Trophoblast cell (in vitro differentiated cells and primary cell): ENCODE measurements at places on chromosomes 12 and 14.

GRCh38 chr12:124097701-124098100 lies 124.7 kb downstream of the ZNF664 start:
- DNase-seq, result no peak

DNA sequence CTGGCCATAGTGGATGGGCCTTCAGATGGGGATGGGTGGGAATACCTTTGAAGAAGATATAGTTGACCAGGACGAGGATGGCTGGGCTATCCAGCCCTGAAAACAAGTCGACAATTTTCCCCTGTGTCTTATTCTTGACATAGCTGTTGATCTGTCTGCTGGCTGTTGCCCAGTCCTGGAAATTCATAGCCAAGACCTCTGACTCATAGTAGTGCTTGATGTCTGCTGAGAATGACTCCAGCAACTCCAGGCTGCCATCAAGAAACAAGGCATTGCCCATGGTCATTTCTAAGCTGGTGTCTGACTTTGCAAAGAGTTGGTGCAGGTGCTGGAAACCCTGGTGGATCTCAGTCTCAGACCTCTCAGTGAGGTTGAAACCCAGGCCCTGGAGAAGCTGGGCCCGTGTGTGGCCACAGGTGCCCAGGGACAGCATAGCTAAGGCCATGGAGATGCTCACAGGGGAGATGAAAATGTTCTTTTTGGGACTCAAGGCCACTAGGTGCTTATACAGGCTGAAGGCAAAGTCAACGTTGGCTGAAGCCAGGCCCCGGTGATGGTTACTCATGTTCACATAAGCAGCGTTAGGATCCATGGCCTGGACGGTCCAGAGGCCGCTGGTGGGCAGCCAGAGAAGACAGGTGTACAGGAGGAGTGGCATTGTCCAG lies 9.0 kb downstream of the SERPINA6 start:
- no peak for DNase-seq

- DNase-seq, result no peak
Observed at GRCh38 chr12:132413931-132414588, 75.9 kb upstream of the FBRSL1 start.

DNA sequence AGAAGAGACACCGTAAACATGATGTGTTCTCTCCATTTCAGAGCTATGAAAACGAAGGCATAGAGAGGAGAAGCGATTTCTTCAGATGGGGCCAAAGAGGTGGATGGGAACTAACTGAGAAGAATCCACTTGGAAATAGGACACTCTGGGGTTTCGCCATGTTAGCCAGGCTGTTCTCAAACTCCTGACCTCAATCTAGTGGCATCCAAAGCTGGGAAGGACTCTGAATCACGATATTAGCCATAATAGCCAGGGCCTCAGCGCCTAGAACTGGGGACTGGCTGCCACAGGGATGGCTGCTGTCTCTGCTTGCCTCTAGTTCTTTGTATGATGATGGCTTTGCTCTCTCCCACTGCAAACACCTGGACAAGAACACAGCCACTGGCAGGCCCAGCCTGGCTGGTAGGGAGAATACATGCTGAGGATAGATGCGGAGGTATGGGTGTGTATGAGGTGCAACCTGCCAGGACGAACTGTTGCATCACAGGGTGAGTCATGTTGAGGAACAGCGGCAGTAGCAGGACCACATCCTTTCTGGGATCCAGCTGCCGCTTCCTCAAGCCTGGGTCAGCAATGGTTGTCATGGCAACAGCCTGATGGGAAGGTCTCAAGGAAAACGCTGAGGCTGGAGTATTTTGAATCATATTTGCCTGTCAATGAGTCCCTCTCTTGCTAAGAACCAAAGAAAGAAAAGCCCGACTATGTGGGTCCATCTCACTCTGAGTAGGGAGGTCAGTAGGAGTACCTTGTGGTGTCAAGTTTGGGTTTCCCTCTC lies 31.1 kb downstream of the CCDC177 start:
- peak; percentile 91 for DNase-seq

- peak; percentile 12 for DNase-seq
Observed at GRCh38 chr12:65649126-65649525, 175.2 kb upstream of the HMGA2 start.

GRCh38 chr14:105173901-105174894 lies 5.6 kb upstream of the JAG2 start:
- no peak for DNase-seq

GRCh38 chr14:42556551-42556950 lies 949.9 kb downstream of the LRFN5 start:
- no peak for DNase-seq

GRCh38 chr12:38761111-38761510 lies 144.3 kb downstream of the CPNE8 start:
- no peak for DNase-seq

- DNase-seq, result peak; percentile 99
Observed at GRCh38 chr14:105480807-105481801, 5.6 kb upstream of the CRIP1 start.

GRCh38 chr12:54415221-54415929 lies 3.7 kb downstream of the ITGA5 start:
- peak; percentile 82 for DNase-seq

- DNase-seq, result no peak
Observed at GRCh38 chr14:56494167-56494566, 85.4 kb upstream of the TMEM260 start.

DNA sequence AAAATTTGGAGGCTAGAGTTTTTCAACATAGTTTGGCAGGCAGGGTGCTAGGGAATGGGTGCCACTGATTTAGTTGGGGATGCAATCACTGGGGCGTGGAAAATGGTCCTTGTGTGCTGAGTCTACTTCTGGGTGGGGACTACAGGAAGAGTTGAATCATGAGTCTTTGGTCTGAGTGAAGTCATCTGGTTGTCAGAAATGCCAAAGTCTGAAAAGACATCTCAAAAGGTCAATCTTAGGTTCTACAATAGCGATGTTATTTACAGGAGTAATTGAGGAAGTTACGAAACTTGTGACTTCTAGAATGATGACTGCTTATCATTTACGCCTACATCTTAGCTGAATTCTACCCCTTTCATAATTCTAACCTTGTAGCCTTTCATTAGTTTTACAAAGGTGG lies 209.1 kb downstream of the NUBPL start:
- DNase-seq, result no peak

DNA sequence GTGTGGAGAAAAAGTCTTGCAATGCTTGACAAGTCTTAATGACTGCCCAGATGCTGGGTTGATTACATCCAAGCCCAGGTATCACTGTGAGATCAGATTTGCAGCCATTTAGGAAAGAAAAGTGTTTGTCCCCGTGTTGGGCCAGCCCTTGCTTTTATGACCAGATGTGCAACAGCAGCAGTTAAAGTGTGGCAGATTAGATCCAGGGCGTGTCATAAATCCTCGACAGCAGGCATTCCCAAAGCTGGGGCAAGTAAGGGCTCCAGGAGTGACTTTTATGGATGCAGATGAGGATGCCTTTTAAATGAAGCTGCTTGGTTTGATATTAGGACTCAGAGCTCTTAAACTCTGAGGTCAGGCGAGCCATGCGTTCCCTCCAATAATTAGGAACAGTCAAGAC lies 1.7 kb downstream of the SMOC1 start:
- DNase-seq, result no peak

DNA sequence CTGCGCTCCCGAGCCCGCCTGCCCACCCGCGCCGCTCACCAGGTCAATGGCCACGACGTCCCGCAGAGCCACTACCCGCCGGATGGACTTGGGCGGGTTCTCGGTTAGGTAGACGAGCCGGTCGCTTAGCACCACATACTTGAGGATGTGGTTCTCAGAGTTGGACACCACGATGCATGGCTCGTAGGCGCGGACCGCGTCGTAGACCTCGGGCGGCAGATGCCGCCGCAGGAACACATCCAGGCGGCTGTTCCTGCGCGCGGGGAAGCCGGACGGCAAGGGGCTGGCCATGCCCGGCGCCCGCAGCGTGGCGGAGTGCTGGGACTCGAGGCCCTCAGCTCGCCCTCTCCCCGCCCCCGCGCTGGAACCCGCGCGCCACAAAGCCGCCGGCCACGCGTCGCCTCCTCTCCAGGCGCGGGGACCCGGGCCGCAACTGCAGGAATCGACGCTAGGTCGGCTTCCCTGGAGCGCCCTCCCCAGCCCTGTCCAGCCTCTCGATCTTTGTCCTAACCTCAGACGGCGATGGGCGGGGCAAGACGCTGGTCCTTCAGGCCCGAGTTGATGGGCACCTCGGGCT lies at the start of gene C12orf56:
TSS of gene C12orf56 (minus strand) at position 484 of the 577 bp plus-strand sequence. CDS start at position 291, 193 bp downstream.
- no peak for DNase-seq

DNA sequence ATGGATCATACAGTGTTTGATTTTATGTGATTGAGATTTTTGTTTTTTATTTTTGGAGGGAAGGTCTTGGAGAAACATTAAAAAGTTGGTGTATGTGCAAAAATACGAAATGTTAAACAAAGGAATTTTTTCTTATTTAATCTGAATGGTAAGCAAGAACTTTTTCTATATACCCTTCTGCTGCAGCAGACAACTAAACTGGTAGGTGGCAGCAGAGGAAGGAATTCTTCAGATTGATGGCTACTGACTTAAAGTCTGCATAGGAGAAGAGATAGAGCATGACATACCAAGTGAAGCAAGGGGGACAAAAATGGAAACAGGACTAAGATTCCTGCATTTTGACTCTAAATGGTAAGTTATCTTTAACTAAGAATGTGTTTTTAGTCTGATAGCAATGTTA lies 42.0 kb upstream of the A2ML1 start:
- DNase-seq, result peak; percentile 62

GRCh38 chr12:57242691-57243454 lies 8.1 kb downstream of the STAC3 start:
- DNase-seq, result peak; percentile 73

DNA sequence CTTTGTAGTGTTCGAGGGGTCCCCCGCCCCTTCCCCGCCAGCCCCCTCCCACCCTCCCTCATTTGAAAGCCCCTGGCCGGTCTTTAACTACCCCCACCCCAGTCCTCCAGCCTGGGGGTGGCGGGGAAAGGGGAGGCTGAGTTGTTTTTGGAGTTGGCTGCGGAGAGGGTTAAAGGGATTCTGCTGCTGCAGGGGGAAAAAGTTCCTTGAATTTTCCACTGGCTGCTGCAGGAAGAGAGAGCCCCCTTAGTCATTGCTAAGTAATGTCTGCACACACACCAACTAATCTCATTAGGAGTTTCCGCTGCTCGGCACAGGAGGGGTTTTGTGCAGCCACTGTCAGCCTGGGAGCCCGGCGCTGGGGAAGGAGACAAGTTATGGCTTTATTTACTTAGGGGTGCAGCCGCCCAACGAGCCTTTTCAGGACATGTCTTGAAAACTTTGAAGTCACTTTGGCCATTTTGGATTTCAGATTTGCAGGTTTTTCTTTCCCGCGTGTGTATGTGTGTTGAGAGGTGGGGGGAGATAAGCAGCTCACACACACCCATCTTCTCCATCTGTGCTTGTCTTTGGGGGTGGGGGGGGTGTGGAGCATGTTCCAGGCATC lies 1.8 kb downstream of the ELK3 start:
- DNase-seq, result no peak

DNA sequence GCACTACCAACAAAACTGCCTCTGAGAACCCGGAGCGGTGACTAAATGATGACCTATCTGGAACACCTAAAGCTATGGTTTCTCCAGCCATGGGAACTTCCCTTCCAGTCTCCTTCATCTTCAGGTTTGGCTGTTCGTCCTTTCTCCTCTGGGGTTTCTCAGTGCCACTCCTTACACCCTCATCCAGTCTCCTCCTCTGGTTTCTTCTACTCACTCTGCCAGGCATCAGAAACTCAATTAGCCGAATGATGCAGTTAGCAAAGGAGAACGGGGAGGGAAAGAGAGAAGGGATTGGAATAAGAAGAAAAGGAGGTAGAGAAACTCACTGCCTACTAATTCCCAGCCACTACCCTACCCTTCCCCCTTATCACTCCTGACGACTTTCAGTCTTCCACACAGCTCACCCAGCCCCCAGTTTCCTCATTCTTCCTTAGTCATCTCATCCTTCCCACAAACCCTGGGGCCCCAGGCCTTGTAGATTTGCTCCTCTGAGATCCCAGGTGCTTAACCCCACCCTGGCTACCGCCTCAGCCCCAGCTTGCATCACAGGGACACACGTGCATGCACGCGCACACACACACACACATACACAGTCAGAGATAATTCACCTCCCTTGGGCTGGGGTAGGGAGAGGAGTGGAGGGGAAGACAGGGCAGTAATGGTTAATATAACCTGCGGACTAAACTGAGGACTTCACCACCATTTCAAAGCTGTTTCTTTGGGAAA lies 13.0 kb downstream of the FGD6 start:
- DNase-seq, result peak; percentile 90

- DNase-seq, result no peak
Observed at GRCh38 chr14:78319887-78320635, 149.9 kb downstream of the NRXN3 start.

- peak; percentile 72 for DNase-seq
Observed at GRCh38 chr12:49098035-49098451, 3.4 kb upstream of the DHH start.

- no peak for DNase-seq
Observed at GRCh38 chr14:22668417-22668816, 24.3 kb upstream of the OR6J1 start.
